ENCODE measurements at places on chromosomes 6 and 20.
A peak's percentile ranks its signal among the peaks of the same experiment; 100 is the strongest.

GRCh38 chr20:1185790-1186334, 1.1 kb upstream of the TMEM74B start:
- DNase-seq = peak; percentile 67

DNA sequence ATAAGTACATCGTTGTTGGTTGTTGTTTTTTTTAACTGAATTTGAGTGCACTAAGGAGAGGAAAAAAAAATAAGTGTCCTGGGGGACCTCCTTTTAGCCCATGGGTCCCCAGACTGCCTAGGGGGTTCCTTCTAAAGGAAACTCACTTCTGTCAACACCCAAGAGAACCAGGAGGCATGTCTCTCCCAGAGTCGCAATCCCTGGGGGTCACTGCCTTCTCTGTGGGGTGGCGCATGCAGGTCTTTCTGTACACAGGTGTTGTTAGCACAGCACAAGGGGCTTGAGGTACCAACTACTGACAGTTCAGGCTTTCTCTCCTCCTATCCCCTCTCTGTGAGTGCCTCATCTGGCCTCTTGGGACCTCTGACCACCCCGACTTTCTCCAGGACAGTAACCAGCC, 7.3 kb upstream of the ARMC2 start:
- no peak for DNase-seq

DNA sequence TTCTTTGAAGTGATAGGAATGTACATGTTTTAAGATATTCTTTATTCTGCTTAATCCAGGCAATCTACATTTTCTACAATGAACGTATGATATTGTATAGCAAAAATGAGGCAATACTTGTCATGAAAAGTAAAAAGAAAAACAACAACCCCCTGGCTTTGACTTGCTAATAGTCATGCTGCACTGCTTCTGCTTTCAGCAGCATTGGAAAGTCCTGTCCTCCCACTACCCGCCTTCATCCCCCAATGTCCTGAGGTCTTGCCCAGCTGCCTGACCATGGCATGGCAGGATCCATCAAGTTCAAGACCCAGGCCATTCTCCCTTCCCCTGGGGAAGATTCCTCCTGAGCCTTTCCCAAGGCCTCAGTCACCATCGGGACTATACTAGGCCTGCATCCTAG, 156.5 kb downstream of the SH3BGRL2 start:
- no peak for DNase-seq

- no peak for DNase-seq
These were observed 27.8 kb upstream of the SMIM28 start for GRCh38 chr6:138349891-138350290.

- no peak for DNase-seq
These were observed 76.5 kb upstream of the SUPT3H start for GRCh38 chr6:45454008-45454911.

GRCh38 chr20:36744764-36745191, 1.1 kb downstream of the NDRG3 start:
- no peak for DNase-seq

DNA sequence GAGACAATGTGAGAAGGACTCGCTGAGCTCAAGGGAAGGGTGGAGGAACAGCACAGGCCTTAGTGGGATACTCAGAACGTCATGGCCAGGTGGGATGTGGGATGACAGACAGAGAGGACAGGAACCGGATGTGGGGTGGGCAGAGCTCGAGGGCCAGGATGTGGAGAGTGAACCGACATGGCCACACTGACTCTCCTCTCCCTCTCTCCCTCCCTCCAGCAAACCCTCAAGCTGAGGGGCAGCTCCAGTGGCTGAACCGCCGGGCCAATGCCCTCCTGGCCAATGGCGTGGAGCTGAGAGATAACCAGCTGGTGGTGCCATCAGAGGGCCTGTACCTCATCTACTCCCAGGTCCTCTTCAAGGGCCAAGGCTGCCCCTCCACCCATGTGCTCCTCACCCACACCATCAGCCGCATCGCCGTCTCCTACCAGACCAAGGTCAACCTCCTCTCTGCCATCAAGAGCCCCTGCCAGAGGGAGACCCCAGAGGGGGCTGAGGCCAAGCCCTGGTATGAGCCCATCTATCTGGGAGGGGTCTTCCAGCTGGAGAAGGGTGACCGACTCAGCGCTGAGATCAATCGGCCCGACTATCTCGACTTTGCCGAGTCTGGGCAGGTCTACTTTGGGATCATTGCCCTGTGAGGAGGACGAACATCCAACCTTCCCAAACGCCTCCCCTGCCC, 1.7 kb downstream of the TNF start:
- peak; percentile 80 for DNase-seq

- no peak for DNase-seq
These were observed 17.6 kb upstream of the TAF4 start for GRCh38 chr20:62083312-62083711.

DNA sequence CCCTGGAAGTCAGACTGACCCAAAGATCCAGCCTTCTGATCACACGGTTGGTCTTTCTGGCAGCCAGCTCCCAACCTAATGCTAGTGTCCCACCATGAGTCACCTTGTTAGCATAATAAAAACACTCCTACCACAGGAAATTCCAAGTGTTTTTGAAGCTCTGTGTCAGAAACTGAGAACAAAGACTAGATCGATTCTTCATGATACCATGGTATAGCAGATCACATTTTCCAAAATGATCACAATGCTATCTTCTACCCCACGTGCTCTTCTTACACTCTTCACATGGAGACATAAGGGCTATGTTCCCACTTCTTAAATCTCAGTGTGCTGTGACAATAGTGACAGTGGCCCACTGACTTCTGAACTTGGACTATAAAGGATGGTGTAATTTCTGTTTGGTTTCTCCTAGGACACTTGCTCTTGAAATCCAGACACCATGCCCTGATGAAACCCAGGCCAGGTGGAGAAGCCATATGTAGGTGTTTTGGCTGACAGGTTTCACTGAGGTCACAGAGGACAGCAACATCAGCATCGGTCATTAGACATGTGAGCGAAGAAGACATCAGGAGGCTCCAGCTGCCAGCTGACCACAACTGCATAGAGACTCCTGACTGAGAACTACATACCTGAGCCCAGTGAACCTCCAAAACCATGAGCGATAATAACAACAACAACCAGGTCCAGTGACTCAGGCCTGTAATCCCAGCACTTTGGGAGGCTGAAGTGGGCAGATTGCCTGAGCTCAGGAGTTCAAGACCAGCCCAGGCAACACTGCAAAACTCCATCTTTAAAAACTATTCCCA, 57.5 kb downstream of the MKKS start:
- DNase-seq = no peak

- no peak for DNase-seq
These were observed 5.1 kb downstream of the RALGAPB start for GRCh38 chr20:38477747-38478146.

GRCh38 chr6:45681860-45682511, 304.3 kb upstream of the SUPT3H start:
- DNase-seq = peak; percentile 55

GRCh38 chr20:17909869-17910321, 58.7 kb downstream of the SNX5 start:
- no peak for DNase-seq

DNA sequence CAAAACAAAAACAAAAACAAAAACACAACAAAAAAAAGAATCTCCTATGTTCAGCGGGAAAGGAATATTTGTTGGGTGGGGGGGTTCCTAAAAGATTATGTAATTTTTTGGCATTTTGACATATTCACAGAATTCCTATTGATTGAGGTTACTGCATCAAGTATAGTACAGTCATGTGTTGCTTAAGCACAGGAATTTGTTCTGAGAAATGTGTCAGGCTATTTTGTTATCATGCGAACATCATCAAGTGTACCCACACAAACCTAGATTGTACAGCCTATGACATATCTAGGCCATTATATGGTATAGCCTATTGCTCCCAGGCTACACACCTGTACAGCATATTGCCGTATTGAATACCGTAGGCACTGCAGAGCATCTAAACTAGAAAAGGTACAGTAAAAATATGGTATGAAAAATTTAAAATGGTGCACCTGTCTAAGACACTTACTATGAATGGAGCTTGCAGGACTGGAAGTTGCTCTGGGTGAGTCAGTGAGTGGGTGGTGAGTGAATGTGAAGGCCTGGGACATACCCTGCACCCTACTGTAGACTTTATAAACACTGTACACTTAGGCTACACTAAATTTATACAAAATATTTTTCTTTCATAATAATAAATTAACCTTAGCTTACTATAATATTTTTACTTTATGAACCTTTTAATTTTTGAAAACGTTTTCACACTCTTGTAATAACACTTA, 110.6 kb downstream of the CDKAL1 start:
- no peak for DNase-seq

DNA sequence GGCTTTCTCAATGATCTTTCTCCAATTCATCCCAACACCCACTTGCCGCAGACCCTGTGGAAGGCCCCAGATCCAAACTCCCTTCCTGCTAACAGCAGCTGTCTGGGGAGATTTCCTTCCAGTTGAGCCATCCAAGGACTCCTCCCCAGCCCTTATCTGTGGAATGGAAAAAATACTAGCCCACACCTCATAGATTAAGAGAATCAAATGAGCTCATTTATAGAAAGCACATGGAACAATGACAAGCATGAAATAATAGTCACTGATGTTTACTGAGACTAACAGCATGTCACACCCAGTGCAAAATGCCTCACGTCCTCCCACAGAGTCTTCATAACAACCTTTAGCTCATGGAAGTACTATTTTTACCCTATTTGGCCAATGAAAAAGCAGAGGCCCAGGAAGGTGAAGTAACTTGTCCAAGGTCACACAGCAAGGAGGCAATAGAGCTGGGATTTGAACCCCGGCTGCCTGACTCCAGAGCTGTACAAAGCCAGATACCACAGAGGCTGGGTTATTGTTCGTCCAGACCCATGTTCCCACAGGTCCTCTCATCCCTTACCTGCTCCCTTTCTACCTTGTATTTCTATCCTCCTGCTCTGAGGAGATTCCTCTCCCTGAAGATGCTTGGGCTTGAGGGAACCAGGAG, 23.4 kb upstream of the PTGIS start:
- DNase-seq = no peak

- no peak for DNase-seq
These were observed 166.1 kb upstream of the PRDM1 start for GRCh38 chr6:105920071-105920470.

GRCh38 chr6:69624944-69625343, 171.9 kb downstream of the LMBRD1 start:
- DNase-seq = no peak

DNA sequence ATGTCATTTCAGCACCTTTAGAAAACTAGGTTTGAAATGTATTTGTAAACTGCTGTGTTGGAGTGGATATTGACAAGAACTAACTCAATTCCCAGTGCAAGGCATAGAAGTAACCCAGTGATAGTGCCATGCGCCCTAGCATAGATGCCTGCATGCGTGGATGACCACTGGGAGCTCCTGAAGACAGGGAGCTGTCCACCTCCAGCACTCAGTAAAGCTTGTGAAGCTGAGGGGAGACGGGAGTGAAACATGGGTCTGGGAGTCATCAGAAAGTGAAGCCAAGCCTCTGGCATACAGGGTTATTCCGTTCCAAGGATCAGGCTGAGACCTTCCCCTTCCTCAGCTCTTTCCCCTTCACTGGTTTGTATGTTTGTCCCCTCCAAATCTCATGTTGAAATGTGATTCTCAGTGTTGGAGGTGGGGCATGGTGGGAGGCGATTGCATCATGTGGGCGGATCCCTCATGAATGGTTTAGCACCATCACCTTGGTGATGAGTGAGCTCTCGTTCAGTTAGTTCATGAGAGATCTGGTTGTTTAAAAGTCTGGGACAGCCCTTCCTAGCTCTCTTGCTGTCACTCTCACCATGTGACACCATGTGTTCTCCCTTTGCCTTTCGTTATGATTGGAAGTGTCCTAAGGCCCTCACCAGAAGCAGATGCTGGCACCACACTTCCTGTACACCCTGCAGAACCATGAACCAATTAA, 146.5 kb upstream of the FERMT1 start:
- DNase-seq = no peak

DNA sequence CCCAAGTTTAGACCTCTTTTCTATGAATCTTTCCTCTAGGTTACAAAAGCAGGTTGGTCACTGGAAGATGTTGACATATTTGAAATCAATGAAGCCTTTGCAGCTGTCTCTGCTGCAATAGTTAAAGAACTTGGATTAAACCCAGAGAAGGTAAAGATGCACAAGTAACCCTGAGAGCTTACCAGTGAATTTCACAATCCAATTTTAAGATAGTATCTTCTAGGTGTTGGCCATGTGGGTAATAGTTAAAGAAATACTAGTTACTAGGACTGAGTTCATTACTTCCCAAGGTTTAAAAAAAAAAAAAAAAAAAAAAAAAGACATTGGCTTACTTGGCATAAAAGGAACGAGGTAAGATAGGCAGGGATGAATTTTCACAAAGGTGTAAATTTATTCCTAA, 11.3 kb downstream of the TCP1 start:
- DNase-seq = no peak

GRCh38 chr20:61850926-61851900, 214.5 kb downstream of the TAF4 start:
- no peak for DNase-seq

- no peak for DNase-seq
These were observed 519.4 kb upstream of the JAG1 start for GRCh38 chr20:11193241-11193640.

- no peak for DNase-seq
These were observed 447.3 kb downstream of the HDGFL1 start for GRCh38 chr6:23016696-23017095.

DNA sequence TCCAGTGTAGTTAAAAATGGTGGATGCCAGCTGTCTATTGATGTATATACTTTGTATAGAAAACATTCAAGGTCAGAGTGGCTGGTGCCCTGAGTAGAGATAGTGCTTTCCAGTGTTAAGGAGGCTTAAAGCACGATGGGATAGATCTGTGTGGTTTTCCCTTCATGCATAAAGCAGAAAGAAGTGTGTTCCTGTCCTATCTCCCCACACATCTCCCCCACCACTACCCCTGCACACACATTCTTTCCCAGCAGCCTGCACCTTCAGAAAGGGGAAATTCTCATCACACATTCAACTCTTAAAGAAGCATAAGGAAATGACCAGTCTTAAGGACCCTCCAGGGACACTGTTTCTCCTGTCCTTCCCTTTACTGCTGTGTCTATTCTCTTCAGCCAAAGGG, 221.7 kb upstream of the TAB2 start:
- DNase-seq = peak; percentile 39

DNA sequence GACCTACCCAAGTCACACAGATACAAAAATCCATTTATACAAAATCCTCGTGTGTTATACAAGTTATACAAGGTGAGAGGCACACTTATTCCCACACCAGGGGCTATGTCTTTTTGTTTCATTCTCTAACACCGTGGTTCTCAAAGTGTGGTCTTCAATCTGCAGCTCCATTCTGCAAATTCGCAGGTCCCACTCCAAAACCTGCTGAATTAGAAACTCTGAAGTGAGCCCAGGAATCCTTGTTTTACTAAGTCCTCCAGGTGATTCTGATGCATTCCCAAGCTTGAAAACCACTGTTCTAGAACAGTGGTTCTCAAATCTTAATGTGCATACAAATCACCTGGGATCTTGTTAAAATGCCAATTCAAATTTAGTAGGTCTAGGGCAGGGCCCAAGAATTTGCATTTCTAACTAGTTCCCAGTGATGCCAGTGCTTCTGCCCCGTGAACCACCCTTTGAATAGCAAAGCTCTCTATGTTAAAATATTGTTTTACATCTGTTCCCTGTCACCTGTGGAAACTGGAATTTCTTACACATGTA, 35.1 kb downstream of the LRFN2 start:
- DNase-seq = no peak

GRCh38 chr6:17525637-17526036, 74.5 kb upstream of the FAM8A1 start:
- DNase-seq = no peak

GRCh38 chr6:145600299-145600698, 135.0 kb downstream of the EPM2A start:
- no peak for DNase-seq

Data from activated CD8-positive, alpha-beta T cell treated with anti-CD3 and anti-CD28 coated beads, Interleukin-2, amount 10 ng/mL, durations not matched to agents 7 days and 5 days (primary cell).